Neuronal stem cell (in vitro differentiated cells): ENCODE measurements at places on chromosomes 1 and 21.

- no peak overlapping the region for H3K27ac ChIP-seq
- no peaks in the 10 kb centered on the region for H3K27me3 ChIP-seq
- no peak overlapping the region for H3K4me3 ChIP-seq
These were observed 14.1 kb upstream of the HEYL start for GRCh38 chr1:39653546-39654031.

- no peak for DNase-seq
- no peaks in the 10 kb centered on the region for H3K27me3 ChIP-seq
These were observed 58.6 kb upstream of the GRIK3 start for GRCh38 chr1:37092937-37093336.

DNA sequence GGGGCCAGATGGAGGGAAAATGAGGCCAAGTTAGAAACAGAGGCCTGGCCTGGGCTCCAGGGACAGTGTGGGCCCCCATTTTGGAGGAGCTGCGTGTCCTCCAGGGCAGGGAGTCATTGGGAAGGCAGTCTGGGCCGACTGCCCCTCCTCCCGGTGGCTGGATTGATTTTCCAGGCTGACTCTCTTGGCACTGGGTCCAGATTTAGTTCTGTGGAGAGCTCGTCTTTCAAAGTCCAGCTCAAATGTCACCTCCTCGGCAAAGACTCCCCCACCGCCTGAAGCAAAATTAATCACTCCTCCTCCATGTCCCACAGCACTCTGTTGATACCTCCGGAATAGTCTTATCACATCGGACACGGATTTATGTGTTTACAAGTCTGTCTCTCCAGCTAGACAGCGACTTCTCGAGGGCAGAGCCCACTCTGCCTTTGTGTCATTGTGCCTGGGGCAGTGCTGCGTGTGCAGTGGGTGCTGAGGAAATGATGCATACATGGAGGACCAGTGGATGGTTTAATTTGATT lies 175.1 kb downstream of the CAMTA1 start:
- no peaks in the 10 kb centered on the region for H3K27me3 ChIP-seq
- H3K36me3 ChIP-seq: no peaks in the 10 kb centered on the region
- H3K4me3 ChIP-seq: no peak overlapping the region
- no peak for DNase-seq
- H3K4me1 ChIP-seq: no peaks in the 10 kb centered on the region

DNA sequence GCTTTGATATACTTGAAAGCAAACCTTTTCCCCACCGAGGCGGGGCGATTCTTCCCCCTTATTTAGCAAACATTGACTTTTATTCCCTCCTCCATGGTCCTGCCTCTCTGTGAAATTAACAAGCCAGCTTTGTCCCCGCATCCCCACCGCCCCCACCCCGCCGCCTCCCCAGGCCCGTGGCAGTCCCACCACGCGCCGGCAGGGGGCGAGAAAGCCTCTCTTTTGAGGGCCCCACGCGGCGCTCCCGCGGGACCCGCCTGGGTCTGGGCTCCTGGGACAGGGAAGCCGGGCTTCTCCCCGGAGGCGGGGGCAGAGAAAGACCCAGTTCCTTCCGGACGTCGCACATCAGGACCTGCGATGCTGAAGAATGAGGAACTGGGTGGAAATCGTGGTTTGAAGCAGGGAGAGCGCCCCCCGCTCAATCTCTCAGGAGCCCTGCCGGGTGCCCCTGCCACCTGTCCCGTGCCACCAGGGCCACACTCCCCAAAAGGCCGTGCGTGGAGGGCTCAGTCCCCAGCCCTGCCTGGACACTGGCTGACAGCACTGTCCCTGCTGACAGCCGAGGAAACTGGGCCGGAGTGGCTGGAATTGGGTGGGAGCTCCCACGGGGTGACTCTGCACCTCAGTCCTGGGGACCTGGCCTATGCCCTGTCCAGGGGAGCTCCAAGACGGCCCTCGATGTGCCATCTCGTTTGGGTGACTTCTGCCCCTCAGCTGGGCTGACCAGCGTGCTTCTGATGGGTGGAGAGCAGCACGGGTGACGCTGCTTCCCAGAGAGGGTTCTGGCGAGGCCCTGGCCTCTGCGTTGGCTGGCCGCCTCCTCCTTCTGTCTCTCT lies 8.6 kb upstream of the ACTRT2 start:
- DNase-seq: peak; percentile 48
- H3K27ac ChIP-seq: no peak overlapping the region
- no peaks in the 10 kb centered on the region for H3K4me1 ChIP-seq
- no peaks in the 10 kb centered on the region for H3K36me3 ChIP-seq
- H3K4me3 ChIP-seq: no peak overlapping the region
- peaks cover 30% of the 10 kb centered on the region for H3K27me3 ChIP-seq

DNA sequence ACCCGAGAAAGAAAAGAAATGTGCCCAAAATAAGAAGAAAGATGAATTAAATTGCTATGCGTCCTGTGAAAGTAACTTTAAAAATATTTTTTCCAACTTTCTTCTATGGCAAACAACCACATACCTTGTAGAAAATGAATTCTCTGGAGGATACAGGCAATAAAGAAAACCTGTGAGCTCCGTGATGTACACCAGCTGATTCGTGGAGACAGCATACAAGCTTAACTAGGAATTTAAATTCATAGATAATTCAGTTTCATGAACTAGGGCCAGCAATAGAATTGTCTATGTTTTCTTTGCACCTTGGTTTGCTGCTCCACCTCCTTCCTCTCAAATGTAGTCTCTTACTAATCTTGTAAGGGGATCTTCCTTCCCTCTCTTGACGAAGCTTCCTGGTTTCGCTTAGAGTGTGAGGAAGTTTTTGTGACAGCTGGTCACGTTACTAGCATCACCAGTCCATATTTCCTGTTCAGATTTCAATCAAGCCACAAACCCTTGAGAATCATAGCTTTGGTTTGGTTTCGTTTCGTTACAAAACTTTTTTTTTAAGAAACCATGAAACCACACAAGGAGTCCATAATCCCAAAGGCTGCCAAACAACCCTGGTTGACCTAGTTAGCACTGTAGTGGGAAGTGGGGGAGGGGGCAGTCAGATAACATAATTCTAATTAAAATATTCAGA lies 35.8 kb downstream of the GREM2 start:
- H3K36me3 ChIP-seq: no peaks in the 10 kb centered on the region
- no peaks in the 10 kb centered on the region for H3K27me3 ChIP-seq
- no peaks in the 10 kb centered on the region for H3K4me1 ChIP-seq
- no peak for DNase-seq
- no peak overlapping the region for H3K4me3 ChIP-seq

DNA sequence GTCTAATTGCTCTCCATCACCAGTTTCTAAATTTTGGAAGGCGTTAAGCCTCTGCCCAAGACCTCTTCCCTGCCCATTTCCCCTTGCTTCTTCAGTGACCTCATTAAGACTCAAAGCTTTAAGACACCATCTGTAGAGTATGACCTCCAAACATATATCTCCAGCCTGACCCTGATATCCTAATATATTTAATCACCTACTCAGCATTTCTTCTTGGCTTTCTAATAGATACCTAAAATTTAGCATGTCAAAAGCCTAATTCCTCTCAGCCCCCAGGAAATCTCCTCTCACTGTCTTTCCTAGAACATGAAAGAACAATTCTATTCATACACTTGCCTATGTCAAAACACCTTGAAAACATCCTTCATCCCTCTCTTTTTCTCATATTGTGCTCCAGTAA lies 235.5 kb upstream of the HOOK1 start:
- no peaks in the 10 kb centered on the region for H3K36me3 ChIP-seq
- no peaks in the 10 kb centered on the region for H3K4me1 ChIP-seq
- DNase-seq: no peak
- H3K27me3 ChIP-seq: no peaks in the 10 kb centered on the region

DNA sequence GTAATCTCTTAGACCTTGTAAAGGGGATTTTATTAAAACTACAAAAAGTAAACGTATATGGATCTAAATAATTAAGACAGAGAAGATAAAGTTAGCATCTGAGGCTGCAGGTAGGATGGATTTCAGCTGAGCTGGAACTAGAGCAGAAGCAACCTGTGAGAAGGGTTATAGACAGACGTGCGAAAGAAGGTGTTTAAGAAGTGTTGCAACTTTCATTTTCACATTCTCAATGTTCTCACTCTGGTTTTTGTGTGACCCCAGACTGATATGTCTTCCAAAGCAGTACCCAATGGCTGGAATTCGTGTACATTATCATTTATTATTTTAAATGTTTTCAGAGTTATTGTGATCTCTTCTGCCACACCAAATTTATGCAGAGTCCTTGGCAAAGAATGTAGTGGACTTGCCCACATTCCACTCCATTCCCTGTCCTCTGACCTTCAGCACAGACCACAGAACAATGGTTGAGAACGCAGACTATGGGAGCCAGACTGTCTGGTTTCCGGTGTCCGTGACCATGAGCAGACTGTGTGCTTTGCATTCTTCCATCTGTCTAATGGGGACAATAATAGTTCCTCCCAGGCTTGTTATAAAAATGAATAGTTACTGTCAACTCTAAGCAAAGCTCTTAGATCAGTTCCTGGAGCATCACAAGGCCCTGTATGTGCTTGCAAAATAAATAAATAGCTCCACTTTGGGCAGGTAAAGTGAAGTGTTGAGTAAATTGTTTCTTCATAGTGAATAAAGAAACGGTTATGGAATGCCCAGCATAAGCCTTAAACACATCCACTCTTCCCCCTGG lies 140.6 kb upstream of the SAMSN1 start:
- no peaks in the 10 kb centered on the region for H3K36me3 ChIP-seq
- no peak for DNase-seq
- no peaks in the 10 kb centered on the region for H3K27me3 ChIP-seq
- H3K4me3 ChIP-seq: no peak overlapping the region
- no peaks in the 10 kb centered on the region for H3K4me1 ChIP-seq
- no peak overlapping the region for H3K27ac ChIP-seq

DNA sequence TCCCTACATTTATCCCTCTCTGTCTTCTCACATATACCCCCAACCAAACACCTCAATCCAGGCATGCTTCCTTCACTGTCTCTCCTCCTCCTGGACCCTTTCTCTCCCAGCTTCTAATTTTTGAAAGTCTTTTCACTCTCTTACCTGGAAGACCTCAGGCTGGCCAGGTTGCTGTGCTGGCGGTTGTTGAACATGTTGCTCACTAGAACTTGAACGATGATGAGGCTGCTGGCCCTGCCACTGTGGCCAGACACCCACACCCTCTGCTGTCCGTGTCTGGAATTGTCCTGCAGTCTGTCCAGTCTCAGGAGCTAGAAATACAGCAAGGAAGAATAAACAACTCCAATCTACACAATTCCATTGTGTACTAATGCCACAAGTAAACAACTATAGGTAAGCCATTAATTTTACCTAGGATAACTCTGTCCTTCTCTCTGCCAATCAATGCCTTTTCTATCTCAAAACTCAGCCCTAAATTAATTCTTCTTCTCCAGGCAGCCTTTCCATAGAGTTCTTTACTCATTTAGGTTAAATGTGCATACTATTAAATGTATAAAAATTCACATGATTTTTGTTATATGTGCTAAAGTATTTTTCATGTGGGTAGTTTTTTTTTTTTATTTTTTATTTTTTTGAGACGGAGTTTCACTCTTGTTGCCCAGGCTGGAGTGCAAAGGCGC lies 5.1 kb upstream of the CTSK start:
- H3K27me3 ChIP-seq: no peaks in the 10 kb centered on the region
- DNase-seq: no peak
- H3K36me3 ChIP-seq: peaks cover 78% of the 10 kb centered on the region
- H3K4me3 ChIP-seq: no peak overlapping the region
- no peaks in the 10 kb centered on the region for H3K4me1 ChIP-seq

GRCh38 chr1:101188331-101188730 lies 48.5 kb upstream of the S1PR1 start:
- H3K27me3 ChIP-seq: no peaks in the 10 kb centered on the region
- H3K4me1 ChIP-seq: no peaks in the 10 kb centered on the region
- no peak overlapping the region for H3K27ac ChIP-seq
- no peak overlapping the region for H3K4me3 ChIP-seq

DNA sequence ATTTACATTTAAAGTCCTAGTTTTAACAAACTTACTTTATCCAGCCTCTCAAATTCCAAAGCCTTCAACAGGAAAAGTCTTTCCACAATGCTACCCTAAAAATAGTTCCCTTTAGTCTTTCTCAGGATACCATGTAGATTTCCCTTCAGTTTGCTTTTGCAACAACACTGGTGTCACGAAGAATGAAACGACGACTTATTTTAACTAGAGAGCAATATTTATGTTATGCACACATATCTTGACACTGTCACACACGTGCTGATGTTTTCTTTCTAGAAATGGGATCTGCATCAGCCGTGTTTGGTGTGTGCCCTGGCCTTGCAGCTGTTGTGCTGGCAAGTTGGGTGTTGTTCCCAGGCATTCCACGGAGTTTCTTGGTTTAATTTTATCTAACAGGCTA lies 75.5 kb downstream of the SIPA1L2 start:
- no peak for DNase-seq
- peaks cover 27% of the 10 kb centered on the region for H3K4me1 ChIP-seq
- no peak overlapping the region for H3K27ac ChIP-seq
- no peaks in the 10 kb centered on the region for H3K27me3 ChIP-seq
- no peak overlapping the region for H3K4me3 ChIP-seq

- H3K27ac ChIP-seq: no peak overlapping the region
- no peak overlapping the region for H3K4me3 ChIP-seq
- DNase-seq: no peak
- H3K27me3 ChIP-seq: no peaks in the 10 kb centered on the region
- no peaks in the 10 kb centered on the region for H3K36me3 ChIP-seq
These were observed 18.0 kb upstream of the LRRC3 start for GRCh38 chr21:44437371-44437695.

DNA sequence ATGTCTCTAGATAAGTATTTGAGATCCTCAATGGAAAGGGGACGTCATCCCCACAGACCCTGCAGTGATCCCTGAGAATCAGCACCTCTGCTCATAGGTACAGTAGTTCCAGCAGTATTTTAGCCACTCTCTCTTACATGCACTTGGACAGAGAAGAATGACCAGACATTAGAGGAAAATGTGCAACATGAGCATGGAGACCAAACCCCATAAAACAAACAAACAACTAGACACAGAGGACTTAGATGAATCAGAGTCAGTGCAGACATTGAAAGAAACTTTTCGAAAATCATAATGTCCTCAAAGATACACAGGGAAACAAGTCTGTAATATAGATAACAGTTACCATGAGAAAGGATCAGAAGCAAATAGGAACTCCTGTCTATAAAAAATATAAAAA lies 108.2 kb downstream of the LYPLAL1 start:
- no peaks in the 10 kb centered on the region for H3K36me3 ChIP-seq
- H3K4me3 ChIP-seq: no peak overlapping the region
- no peak overlapping the region for H3K27ac ChIP-seq
- H3K27me3 ChIP-seq: no peaks in the 10 kb centered on the region
- no peak for DNase-seq
- no peaks in the 10 kb centered on the region for H3K4me1 ChIP-seq
